ENCODE measurements at places on chromosomes 5 and 9.

- DNase-seq = no peak
Measured at GRCh38 chr5:91245871-91246270, 137.2 kb downstream of the ARRDC3 start.

GRCh38 chr9:120693700-120694008, 20.6 kb downstream of the MEGF9 start:
- no peak for DNase-seq

DNA sequence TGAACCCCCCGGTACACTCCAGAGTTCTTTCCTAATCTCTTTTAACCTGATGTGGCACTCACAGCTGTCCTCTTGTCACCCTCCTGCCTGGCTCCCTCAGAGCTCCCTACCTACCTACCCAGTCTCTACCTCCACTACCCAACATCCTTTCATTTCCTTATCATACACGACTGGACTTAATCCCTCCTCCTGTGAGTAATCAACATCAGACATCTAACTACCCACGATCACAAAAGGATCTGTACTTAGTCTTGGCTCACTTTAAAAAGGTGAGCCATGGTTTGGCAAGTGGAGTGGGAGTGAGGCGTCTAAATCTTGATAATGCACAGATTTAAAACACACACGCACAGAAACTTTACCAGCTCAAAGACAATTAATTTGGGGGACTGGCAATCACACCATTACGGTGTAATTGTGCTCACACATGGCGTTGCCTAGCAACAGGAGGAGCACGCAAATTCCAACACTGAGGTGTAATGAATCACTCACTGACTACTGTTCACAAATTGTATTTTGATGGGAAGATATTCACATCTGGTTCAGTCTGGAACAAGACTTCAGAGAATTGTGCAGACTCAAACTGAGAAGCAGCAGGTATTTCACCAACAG, 235.9 kb downstream of the EPB41L4A start:
- DNase-seq = no peak

DNA sequence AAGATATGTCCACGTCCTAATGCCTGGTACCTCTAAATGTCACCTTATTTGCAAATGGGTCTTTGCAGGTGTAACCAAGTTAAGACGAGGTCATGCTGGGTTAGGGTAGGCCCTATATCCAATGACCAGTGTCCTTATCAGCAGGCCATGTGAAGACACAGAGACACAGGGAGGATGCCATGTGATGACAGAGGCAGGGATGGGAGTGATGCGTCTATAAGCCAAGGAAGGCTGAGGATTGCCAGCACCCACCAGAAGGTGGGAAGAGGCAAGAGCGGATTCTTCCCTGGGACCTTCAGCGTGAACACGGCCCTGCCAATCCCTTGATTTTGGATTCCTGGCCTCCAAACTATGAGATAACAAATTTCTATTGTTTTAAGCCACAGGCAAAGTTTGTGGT, 123.4 kb upstream of the CXCL14 start:
- DNase-seq = no peak

- DNase-seq = no peak
Measured at GRCh38 chr5:128304791-128305190, 221.2 kb downstream of the SLC12A2 start.

GRCh38 chr5:73178265-73178664, 5.3 kb downstream of the TMEM174 start:
- DNase-seq = no peak

DNA sequence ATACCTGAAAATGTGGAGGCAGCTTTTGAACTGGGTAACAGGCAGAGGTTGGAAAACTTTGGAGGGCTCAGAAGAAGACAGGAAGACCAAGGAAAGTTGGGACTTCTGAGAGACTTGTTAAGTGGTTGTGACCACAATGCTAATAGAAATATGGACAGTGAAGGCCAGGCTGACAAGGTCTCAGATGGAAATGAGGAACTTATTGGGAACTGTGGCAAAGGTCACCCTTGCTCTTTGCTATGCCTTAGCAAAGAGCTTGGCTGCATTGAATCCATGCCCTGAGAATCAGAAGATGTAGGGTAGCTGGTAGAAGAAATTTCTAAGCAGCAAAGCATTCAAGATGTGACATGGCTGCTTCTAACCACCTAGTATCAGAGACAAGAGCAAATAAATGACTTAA, 244.4 kb upstream of the ADRA1B start:
- DNase-seq = no peak

DNA sequence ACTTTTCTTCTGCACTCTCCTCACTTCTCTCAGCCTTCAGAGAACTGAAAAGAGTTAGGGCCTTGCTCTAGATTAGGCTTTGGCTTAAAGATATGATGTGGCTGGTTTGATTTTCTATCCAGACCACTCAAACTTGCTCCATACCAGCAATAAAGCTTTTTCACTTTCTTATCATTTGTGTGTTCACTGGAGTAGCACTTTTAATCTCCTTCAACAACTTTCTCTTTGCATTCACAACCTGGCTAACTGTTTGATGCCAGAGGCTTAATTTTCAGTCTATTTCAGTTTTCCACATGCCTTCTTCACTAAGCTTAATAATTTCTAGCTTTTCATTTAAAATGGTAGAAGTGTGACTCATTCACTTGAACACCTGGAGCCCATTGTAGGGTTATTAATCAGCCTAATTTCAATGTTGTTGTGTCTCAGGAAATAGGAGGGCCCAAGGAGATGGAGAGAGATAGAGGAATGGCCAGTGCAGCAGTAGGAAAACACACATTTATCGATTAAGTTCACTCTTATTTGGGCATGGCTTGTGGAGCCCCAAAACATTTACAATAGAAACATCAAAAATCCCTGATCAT, 5.9 kb downstream of the ATPSCKMT start:
- no peak for DNase-seq

DNA sequence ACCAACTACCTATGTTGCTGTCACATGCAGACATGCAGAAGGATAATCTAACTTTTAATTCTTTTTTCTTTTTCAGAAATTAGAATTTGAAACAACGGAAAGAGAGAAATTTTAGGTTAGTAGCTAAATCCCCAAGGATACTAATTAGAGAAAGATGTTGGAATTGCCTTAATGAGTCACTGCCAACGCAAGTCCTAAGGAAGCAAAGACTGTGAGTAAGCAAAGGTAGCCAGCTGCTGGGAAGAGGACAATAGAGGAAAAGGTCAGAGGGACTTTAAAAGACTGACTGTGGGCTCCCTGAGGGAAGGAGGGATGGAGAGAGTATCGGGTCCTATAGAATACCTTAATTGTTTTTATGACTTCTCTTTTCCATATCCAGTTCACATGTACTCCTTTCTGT, 461.9 kb upstream of the PAPPA start:
- DNase-seq = peak; percentile 47

GRCh38 chr5:8349855-8350254, 480.9 kb downstream of the MTRR start:
- no peak for DNase-seq

- peak; percentile 45 for DNase-seq
Measured at GRCh38 chr5:107425541-107426031, 245.2 kb downstream of the EFNA5 start.

Measured in amniotic stem cell (primary cell).